ENCODE measurements at places on chromosomes 13 and 19. TPM values are rescaled to one million over a fixed set of nuclear protein-coding genes. Genes with fewer than 3 reads are reported as not detected.

Gene SIGLEC14
- not detected for total RNA-seq

Gene PPAN
- 74.3 TPM for total RNA-seq

DNA sequence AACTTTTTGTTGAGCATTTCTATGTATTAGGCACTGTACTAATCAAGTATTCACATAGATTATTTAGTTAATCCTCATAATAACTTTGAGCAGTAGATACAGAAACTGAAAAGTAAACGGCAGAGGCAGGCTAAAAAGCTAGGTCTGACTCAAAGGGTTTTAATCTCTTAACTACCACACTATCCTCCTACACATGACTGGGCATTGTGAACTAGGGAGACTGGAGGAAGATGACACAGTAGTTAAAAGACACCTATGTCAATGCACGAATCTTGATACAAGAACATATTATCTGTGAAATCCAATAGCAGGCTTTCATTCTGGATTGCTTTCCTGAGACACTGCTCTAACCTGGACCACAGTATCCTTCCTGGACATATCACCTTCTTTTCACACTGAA, 36.3 kb downstream of the MICU2 start:
- DNase-seq: no peak

DNA sequence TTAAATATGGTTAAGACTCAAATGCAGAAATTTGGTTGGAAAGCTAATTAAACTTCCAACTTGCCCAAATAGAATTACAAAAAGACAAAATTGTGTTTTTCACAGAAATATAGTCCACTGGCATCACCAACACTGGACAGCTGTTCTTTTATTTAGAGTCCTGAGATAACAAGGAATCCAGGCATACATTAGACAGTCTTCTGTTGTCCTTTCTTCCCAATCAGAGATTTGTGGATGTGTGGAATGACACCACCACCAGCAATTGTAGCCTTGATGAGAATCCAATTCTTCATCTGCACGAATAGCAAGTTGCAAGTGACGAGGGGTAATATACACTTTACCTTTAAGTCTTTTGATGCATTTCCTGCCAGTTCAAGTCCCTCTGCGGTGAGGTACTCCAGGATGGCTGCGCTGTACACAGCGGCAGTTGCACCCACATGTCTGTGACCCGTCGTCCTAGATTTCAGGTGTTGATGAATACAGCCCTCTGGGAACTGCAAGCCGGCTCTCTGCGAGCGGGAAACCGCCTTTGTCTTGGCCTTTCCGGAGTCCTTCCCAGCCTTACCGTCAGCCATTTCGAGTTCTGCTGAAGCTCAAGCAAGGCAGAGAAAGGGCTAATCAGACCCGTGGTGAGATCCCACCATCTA, 14.7 kb downstream of the UBAC2 start:
- peak; percentile 74 for DNase-seq

DNA sequence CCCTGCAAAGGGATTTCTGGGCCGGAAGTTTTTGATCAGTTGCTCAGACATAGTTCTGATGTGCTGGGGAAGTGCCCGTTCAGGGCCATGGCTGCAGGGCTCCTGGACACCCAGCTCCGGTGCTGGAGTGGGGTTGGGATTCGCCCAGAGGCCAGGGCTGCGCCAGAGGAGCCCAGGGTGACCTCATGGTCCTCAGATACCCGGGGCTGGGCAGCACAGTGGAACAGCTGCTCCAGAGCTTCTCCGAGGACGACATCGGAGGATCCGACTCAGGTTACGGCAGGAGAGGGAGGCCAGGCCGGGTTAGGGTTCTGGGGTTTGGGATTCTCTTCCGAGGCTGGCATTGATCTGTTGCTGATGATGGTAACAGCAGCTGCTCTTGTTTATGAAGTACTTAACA, 20.9 kb downstream of the CARM1 start:
- DNase-seq: no peak

DNA sequence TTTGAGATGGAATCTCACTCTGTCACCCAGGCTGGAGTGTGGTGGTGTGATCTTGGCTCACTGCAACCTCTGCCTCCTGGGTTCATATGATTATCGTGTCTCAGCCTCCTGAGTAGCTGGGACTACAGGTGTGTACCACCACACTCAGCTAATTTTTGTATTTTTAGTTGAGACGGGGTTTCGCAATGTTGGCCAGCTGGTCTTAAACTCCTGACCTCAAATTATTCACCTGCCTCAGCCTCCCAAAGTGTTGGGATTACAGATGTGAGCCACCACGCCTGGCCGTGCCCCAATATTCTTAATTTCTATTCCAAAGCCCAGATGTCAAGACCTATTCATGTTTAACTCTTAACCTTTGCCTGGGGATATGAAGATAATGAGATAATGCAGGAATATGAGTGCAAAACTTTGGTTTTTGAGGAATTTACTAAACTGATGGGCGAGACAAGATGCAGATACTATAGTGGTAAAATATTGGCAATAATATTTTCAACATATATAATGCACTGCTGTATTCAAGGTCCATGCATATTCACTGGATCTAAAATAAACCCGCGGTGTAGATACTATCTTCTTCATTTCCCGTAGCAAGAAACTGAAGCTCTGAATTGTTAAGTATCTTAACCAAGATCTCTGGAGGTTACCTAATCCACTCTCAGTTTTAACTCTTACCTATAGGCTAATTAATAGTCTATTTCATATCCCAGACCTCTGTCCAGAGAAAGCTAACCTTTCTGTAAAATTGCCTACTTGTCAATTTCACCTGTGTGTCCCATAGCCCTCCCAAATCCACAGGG, 43.7 kb upstream of the HMGB1 start:
- DNase-seq: no peak

DNA sequence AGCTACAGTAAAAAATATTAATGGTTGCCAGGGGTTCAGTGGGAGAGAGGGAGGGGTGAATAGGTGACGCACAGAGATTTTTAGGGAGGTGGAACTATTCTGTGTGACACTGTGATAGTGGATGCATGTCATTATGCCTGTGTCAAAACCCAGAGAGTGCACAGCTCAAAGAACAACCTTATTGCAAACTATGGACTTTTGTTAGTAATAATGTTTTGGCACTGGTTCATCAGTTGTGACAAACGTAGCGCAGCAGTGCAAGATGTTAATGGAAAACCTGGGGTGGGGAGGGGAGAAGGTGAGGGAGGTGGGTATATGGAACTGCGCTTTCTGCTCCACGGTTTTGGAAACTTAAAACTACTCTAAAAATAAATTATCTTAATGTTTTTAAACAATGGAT, 134.6 kb upstream of the RFC3 start:
- DNase-seq: no peak

DNA sequence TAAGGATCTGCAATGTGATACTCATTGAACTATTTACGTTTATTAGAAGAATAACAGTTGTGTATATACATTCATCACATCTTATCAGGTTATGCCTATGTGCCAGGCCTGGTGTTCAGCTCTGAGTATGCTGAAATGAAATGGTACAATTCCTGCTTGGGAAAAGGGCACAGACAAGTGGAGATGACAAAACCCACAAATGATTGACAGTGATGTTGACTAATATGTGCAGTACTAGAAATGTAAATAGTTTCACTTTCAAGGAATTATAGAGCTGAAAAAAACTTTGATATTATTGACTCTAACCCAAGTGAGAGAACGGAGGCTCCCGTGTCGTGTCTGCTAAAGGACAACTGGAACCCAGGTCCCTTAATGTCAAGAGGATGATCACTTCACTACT, 386.8 kb upstream of the DACH1 start:
- DNase-seq: no peak

DNA sequence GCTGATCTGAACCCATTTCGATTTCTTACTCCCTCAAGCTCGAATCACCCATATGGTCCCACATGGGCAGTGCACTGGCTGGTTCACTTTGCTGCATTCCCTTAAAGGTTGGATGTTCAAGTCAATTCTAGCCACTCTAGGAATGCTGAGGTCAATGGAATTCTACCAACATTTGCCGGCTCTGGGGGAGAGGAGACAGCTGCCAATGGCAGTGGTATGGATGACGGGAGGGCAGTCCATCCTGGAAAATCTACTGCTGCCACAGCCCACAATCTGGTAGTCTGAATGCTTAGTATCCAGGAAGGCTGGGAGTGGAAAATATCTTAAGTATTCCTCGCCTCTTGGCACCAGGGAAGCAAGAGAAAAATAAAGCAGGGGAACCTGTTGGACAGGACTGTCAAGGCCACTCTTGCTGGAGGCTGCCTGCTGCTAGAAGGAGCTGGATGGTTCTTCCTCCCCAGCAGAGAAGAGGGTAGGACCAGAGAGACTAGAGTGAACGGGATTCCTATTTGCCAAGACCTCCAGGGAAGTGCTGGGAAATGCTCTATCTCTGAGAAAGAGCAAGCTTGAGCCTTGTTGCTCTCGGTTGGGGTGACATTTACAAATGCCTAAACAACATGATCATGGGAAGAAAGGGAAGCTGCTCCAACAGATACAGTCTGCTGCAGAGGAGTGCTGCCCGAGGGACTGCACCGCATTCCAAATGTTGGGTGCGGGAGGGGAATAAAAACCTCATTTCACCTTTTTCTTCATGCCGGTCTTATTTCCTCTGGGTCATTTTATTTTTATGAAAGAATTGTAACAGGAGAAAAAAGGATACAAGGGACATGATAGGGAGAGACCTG, 20.7 kb upstream of the HMGB1 start:
- no peak for DNase-seq

DNA sequence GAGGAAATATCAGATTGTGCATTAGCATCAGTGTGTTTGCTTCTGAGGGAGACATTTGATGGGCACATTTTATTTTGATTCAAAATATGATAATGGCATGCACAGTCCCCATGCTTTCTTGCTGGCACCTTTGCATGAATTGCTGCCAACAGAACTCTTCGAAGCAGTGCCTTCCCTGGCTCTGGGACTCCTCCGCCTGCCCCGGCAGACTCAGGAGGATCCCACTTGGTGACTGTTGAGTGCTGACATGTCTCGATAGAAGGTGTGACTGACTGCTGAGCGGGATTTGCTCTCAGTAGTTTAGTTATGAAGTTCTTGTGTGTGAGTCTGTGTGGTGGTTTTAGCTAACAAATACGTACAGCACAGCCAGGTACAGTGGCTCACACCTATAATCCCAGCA, 239.7 kb downstream of the FGF9 start:
- no peak for DNase-seq

- no peak for DNase-seq
Measured at GRCh38 chr13:106523576-106523975, 11.9 kb downstream of the EFNB2 start.
